ENCODE measurements at places on chromosomes 2 and 18. TPM values are rescaled to one million over a fixed set of nuclear protein-coding genes. Genes with fewer than 3 reads are reported as not detected.

The GPAT2 gene
- 2.2 TPM for polyA plus RNA-seq

GRCh38 chr2:21715887-21716286, 592.1 kb downstream of the TDRD15 start:
- no peak for DNase-seq

The C18orf54 gene
- polyA plus RNA-seq = 5.3 TPM

DNA sequence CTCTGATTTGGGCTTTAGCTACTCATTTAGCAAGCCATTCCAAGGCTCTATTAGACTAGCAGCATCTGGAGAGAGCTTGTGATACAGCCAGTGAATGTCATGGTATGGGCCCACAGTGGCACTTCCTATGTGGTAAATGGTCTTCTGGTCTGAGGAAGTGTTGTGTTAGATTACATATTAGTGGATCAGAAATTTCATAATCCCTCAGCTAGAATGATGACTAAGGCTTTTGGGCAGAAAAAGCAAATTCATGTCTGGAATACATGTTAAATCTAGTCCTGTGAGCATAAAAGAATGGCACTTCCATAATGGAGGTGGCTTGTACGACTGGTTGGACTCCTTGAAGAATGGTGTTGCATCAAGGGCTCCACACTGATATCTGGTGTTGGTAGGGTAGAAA, 436.8 kb upstream of the CWC22 start:
- no peak for DNase-seq

The AOX1 gene
- not detected for polyA plus RNA-seq
